Gastroesophageal sphincter (tissue), 4 donors: ENCODE measurements at places on chromosomes 7 and 10.

- no peaks in the 10 kb centered on the region for H3K27me3 ChIP-seq
- no peaks in the 10 kb centered on the region for H3K36me3 ChIP-seq
- peaks cover 21% of the 10 kb centered on the region for H3K4me1 ChIP-seq
- H3K4me3 ChIP-seq: peak overlapping the region; percentile 71
- peak overlapping the region; percentile 95 for H3K27ac ChIP-seq
Measured at GRCh38 chr7:4683884-4684565, 1.9 kb downstream of the FOXK1 start.

GRCh38 chr7:151978616-151979015 lies 22.4 kb downstream of the GALNTL5 start:
- no peaks in the 10 kb centered on the region for H3K27me3 ChIP-seq
- no peaks in the 10 kb centered on the region for H3K36me3 ChIP-seq
- H3K4me1 ChIP-seq: no peaks in the 10 kb centered on the region
- H3K27ac ChIP-seq: no peak overlapping the region
- no peak for ATAC-seq

GRCh38 chr7:94655848-94656657 lies at the start of gene SGCE:
Gene SGCE (minus strand): TSS chr7:94656133. CDS start chr7:94656098, 35 bp downstream.
- H3K4me1 ChIP-seq: no peaks in the 10 kb centered on the region
- peak within 1 kb of the TSS; percentile 78 for H3K4me3 ChIP-seq
- peak within 1 kb of the TSS; percentile 91 for H3K27ac ChIP-seq

GRCh38 chr10:82750538-82750937 lies 875.5 kb downstream of the NRG3 start:
- ATAC-seq: no peak
- H3K27ac ChIP-seq: no peak overlapping the region
- H3K36me3 ChIP-seq: no peaks in the 10 kb centered on the region
- no peaks in the 10 kb centered on the region for H3K27me3 ChIP-seq

DNA sequence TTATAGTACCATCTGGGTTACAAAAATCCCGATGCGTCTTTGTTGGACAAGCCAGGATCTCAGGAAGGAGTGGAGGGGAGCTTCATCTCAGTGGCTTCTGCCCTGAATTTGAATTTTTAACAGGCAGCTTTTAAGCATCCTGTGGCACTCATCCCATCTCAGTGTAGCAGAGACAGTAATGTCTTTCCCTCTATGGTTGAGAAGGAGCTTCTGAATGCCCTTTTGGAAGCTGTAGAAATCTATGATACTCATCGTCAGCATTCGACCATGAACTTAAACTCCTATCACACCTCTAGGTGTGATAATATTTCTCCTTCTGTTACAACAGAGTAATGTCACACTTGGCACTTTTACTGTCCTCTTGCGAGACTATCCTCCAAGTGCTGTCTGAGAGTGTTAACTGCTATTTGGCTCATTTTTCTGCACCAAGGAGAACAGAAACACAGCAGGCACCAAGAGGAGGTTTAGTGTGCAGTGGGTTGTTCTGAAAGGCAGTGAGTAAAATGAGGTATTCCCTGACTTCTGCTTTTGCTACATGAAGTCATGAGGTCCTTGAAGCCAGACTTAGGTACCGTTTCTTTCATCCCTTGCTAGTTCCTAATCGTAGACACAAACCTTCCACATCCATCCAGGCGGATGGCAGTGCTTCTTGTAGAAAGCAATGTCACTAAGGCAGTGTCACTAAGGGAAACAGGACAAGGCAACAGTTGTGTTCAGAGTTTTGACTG lies 177.4 kb downstream of the CELF2 start:
- peaks cover 94% of the 10 kb centered on the region for H3K4me1 ChIP-seq
- no peak for ATAC-seq
- no peak overlapping the region for H3K27ac ChIP-seq
- no peak overlapping the region for H3K4me3 ChIP-seq
- no peaks in the 10 kb centered on the region for H3K27me3 ChIP-seq

GRCh38 chr7:155261031-155261985 lies 36.4 kb upstream of the INSIG1 start:
- no peaks in the 10 kb centered on the region for H3K4me1 ChIP-seq
- no peak for ATAC-seq
- no peak overlapping the region for H3K27ac ChIP-seq
- no peaks in the 10 kb centered on the region for H3K36me3 ChIP-seq

DNA sequence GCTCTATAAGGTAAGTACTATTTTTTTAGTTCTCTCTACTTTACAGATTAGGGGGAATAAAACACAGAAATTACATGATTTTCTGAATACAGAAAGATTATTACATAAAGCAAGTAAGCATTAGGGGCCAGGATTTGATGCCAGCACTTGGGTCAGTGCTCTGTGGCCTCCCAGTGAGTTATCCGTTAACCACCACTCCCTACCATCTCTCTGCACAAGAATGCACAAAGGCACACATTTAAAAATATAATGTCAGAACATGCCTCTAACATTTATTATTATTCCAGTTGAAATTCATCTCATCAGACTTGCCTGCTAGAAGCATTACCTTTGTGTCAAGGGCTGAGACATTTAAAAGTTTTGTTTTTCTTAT lies 59.0 kb downstream of the MET start:
- H3K36me3 ChIP-seq: no peaks in the 10 kb centered on the region
- no peak for ATAC-seq
- no peaks in the 10 kb centered on the region for H3K27me3 ChIP-seq

DNA sequence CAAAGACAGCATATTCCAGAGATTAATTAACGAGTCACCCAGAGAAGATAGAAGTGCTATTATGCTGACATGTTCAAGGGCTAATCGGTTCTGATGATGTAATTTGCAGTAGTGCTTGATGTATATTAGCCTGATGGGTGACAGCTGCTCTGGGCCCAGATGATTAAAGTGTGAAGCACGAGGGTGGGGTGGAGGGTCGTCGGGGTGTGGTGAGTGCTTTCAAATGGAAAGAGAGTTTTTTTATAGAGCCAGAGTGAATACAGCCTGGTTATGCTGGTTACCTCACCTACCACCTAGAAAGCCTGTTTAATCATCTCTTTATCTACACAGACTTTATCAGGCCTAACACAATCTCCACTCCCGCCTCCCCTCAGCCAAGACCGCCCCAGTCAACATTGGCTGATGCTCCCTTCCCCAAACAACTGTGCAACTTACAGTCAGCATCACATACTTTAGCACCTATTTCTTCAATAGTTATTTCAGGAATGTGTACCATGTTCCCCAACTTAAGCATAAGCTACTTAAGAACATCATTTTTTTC lies 11.5 kb upstream of the STN1 start:
- ATAC-seq: no peak
- no peaks in the 10 kb centered on the region for H3K36me3 ChIP-seq
- no peak overlapping the region for H3K4me3 ChIP-seq
- H3K4me1 ChIP-seq: no peaks in the 10 kb centered on the region
- H3K27ac ChIP-seq: no peak overlapping the region

- no peak overlapping the region for H3K4me3 ChIP-seq
- no peak overlapping the region for H3K27ac ChIP-seq
- ATAC-seq: no peak
- H3K36me3 ChIP-seq: no peaks in the 10 kb centered on the region
- no peaks in the 10 kb centered on the region for H3K4me1 ChIP-seq
Measured at GRCh38 chr7:11648101-11648500, 183.9 kb downstream of the THSD7A start.

GRCh38 chr7:94239661-94240234 lies 154.9 kb upstream of the COL1A2 start:
- ATAC-seq: peak; percentile 41
- H3K27ac ChIP-seq: no peak overlapping the region
- H3K27me3 ChIP-seq: no peaks in the 10 kb centered on the region
- H3K4me3 ChIP-seq: no peak overlapping the region
- no peaks in the 10 kb centered on the region for H3K4me1 ChIP-seq

DNA sequence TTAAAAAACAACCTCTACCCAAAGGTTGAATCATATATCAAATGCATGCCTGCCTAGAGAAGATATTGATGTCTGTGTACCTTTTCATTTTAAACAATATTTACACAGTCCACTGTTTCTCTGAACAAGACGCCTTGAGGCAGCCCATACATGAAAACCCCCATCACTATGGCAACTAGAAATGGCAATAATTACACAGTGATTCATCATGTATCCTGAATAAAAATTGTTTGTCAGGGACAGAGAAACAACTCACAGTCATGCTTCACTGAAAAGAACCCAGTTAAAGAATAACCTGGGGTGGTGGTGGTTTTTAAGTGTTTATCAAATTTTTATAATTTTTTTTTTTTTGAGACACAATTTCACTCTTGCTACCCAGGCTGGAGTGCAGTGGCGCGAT lies 19.7 kb downstream of the DNAJC12 start:
- H3K27ac ChIP-seq: no peak overlapping the region
- H3K27me3 ChIP-seq: no peaks in the 10 kb centered on the region
- no peak for ATAC-seq
- H3K36me3 ChIP-seq: no peaks in the 10 kb centered on the region
- H3K4me1 ChIP-seq: no peaks in the 10 kb centered on the region

DNA sequence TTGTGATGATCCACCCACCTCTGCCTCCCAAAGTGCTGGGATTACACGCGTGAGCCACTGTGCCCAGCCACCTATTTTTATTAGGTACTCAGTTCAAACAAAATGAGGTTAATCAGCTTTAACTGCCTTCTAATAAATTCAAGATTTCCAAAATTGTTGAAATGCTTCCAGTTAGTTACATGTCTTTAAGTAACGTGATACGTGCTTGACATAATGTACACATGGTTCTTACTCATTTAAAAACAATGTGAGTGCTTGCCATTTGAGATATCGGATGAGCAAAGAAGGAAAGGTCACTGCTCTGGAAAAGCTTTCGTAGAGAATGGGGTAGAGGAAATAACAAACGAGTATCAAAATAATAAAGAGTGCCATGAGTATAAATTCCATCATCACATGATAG lies 83.6 kb downstream of the KMT2E start:
- ATAC-seq: no peak
- no peaks in the 10 kb centered on the region for H3K27me3 ChIP-seq
- peaks cover 38% of the 10 kb centered on the region for H3K36me3 ChIP-seq
- H3K27ac ChIP-seq: no peak overlapping the region

GRCh38 chr7:6654113-6654841 lies 17.2 kb downstream of the ZNF316 start:
- H3K27ac ChIP-seq: no peak overlapping the region
- no peaks in the 10 kb centered on the region for H3K4me1 ChIP-seq
- no peak overlapping the region for H3K4me3 ChIP-seq
- H3K36me3 ChIP-seq: peaks cover 72% of the 10 kb centered on the region
- no peaks in the 10 kb centered on the region for H3K27me3 ChIP-seq

DNA sequence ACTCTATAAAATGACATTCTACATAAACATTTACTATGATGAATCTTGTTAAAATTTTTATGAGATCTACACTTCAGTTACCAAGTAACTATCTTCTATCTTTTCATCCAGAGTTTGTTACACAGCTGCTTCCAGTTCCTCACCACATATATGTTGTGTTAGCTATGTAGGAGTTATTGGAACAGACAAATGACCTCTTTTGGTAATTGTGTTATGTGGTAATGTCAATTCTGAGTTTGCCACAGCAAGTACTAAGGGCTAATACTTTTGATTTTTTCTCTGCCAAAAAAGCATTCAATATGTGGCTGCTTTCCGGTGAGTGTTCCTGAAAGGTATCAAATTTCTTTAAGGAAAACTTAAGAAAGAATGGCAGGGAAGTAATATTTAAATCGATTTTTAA lies 573.9 kb upstream of the PCDH15 start:
- ATAC-seq: no peak
- H3K27ac ChIP-seq: no peak overlapping the region
- H3K4me3 ChIP-seq: no peak overlapping the region
- H3K36me3 ChIP-seq: no peaks in the 10 kb centered on the region

GRCh38 chr7:117616694-117617093 lies 136.9 kb downstream of the CFTR start:
- no peak for ATAC-seq
- no peak overlapping the region for H3K4me3 ChIP-seq
- no peaks in the 10 kb centered on the region for H3K4me1 ChIP-seq
- H3K27me3 ChIP-seq: no peaks in the 10 kb centered on the region
- no peaks in the 10 kb centered on the region for H3K36me3 ChIP-seq
- no peak overlapping the region for H3K27ac ChIP-seq

DNA sequence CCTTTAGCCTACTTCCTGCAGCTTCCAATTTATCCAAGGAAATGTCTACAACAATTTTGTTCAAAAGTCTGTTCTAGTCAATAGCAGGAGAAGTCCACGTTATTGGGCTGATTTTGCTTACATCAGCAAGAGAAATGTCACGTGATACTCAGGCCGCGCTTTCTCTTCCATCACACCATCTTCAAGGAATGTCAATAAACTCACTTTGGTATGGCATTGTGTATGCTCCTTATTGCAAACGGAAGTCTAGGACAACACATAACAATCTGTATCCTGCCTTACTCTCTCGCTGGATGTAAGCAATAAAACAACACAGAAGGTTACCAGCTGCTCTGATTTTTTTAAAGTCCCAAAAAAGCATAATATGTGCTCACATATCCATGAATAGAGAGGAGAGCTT lies 17.1 kb upstream of the STK17A start:
- no peak overlapping the region for H3K4me3 ChIP-seq
- H3K27ac ChIP-seq: no peak overlapping the region
- ATAC-seq: no peak
- peaks cover 8% of the 10 kb centered on the region for H3K27me3 ChIP-seq
- no peaks in the 10 kb centered on the region for H3K36me3 ChIP-seq
- no peaks in the 10 kb centered on the region for H3K4me1 ChIP-seq

DNA sequence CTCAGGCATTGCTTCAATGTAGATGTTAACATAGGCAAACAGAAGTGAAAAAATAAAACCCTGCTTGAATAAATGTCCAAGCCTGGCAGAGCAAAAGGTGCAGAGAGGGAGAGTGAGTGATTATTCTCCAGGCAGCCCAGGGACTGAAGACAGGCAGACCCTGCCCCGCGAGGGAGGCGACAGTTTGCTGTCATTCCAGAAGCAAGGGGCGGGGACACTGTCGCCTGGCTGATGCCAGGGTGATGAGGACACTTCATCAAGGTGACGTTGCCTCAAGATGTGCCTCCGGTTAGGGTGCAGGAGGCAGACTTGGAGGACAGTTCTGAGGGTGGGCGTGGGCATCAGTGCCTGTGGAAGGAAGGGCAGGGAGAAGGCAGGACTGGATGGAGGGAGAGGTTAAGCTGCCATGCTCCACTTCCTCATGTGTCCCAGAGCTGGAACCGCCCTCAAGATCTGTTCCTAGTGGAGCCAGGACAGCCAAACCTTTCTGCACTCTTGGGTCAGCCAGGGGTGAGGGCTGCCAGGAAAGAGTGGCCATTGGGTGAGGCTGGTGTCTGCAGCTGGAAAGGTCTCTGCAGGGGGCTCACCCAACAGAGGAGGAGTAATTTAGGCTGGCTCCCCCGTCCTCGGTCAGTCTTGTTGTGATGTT lies 560.5 kb upstream of the MKI67 start:
- H3K36me3 ChIP-seq: no peaks in the 10 kb centered on the region
- ATAC-seq: no peak
- no peak overlapping the region for H3K27ac ChIP-seq
- H3K4me1 ChIP-seq: peaks cover 36% of the 10 kb centered on the region

DNA sequence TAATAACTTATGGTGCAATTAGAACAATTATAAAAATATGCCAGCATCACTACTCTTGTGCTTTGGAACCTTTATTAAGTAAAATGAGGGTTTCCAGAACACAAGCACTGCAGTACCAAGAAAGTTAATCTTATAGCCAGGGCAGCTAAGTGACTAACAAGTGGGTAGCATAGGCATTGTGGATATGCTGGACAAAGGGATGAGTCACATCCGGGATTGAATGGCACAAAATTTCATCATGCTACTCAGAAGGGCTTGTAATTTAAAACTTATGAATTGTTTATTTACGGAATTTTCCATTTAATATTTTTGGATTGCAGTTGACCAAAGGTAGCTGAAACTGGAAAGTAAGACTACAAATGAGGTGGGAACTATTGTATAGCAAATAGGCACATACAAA lies 250.6 kb downstream of the C7orf25 start:
- H3K36me3 ChIP-seq: no peaks in the 10 kb centered on the region
- no peaks in the 10 kb centered on the region for H3K4me1 ChIP-seq
- no peak overlapping the region for H3K27ac ChIP-seq
- ATAC-seq: no peak
- H3K4me3 ChIP-seq: no peak overlapping the region
